H9 (cell line): ENCODE measurements at places on chromosomes 5 and 9.

DNA sequence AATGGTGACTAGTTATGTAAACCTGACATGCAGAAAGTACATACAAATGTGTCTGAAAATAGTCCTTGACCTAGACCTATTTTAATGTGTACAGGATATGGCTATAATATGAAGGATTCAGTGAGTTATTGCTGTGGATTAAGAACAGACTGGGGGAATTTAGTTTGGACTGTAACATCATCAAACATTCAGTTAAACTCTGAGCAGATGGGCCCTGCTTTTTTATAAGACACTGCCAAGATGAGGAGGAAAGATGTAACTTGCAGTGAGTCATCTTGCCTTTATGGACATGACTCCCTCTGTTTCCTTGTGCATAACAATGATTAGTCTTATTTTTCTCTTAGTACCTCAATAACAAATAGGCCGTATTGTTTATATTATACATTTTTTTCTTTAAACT is 12.2 kb downstream of the PPP3R2 start:
- no peak for DNase-seq

GRCh38 chr5:2587189-2588031 is 164.1 kb downstream of the IRX2 start:
- DNase-seq: no peak

DNA sequence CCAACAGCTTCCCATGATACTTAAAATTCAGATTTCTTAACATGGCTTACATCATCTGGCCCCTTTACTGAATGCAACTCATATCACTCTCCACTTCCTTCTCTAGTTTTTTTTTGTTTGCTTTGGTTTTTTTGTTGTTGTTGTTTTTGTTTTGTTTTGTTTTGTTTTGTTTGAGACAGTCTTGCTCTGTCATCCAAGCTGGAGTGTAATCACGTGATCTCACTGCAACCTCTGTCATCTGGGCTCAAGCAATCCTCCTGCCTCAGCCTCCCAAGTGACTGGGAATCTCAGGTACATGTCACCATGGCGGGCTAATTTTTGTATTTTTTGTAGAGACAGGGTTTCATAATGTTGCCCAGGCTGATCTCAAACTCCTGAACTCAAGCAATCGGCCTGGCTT is 41.4 kb downstream of the CPLANE1 start:
- no peak for DNase-seq

GRCh38 chr5:122661496-122662180 is 113.2 kb upstream of the SNX2 start:
- DNase-seq: no peak

DNA sequence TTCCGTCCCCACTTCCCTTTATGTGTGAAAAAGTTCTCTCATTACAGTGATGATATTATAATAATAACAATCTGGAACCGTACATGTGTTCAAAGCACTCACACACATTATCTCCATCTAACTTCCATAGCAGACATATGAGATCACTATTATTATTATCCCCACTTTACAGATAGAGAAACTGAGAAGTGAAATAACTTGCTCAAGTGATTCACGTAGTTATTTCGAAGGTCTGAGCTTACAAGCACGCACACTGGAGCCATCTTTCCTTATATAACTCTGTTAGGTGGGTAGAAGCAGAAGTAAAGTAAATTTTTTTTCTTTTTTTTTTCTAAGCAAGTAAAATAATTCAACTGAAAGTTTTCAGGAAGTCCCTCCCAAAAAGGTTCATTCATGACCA is 62.9 kb upstream of the PTGER4 start:
- no peak for DNase-seq

DNA sequence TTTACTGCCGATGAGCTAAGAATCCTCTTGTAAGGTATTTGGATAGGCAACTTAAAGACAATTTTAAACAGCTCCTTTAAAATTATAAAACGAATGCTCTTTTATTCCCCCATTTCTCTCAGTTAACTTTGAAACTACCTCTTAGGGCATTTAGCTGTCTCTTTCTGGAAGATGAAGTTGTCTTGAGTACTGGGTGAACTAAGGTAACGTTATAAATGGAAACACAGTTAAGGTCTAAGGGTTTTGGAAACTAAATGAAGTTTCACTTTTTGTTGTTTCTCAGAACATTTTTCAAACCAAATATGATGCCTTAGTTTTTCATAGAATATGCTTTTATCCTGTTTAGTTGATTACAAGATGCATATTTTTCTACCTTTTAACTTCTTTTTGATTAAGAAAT is 6.8 kb downstream of the UBE2R2 start:
- no peak for DNase-seq

DNA sequence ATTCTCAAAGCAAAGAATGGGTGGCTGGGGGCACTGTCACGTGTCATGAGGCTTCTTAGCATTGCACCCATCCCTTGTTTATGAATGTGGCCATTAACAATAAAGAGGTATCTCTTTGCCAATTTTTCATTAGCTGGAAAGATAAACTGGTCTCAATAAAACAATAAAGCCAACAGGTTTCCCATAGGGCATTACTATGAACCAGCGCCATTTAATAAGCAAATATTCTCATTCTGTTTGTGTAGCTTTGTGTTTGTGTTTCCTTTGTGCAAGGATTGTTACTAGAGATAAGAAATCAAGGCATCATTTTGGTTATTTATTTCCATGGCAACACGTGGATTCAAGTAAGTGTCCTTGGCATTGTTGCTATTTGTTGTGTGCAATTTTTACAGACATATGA is 37.6 kb upstream of the CAST start:
- DNase-seq: no peak

DNA sequence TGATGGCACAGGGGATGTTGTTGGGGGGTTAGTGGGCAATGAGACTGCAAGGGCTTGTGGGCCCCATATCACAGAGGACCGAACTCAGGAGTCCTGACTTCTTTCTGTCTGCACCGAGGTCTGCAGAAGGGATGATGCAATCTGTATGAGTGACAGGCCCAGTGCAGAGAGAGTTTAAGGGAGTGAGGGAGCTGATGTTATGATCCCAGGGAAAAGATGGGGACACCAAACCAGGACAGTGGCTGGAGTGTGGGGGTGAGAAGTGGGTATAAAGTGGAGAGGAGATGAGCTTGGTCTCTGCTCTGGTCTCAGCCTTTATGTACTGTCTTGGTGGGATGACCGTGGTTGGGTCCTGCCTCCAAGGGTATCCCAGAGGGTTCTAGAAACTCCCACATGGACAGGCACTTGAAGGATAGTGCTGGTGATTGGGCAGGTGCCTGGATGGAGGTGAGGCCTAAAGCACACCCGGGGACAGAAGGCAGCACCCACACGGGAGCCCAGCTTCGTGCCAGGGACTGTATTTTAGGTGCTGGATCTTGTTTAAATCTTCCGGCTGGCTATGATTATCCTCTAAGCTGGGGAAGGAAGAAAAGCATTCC is 21.9 kb downstream of the GSN start:
- DNase-seq: no peak

GRCh38 chr9:97766092-97766491 is 69.0 kb upstream of the XPA start:
- no peak for DNase-seq

DNA sequence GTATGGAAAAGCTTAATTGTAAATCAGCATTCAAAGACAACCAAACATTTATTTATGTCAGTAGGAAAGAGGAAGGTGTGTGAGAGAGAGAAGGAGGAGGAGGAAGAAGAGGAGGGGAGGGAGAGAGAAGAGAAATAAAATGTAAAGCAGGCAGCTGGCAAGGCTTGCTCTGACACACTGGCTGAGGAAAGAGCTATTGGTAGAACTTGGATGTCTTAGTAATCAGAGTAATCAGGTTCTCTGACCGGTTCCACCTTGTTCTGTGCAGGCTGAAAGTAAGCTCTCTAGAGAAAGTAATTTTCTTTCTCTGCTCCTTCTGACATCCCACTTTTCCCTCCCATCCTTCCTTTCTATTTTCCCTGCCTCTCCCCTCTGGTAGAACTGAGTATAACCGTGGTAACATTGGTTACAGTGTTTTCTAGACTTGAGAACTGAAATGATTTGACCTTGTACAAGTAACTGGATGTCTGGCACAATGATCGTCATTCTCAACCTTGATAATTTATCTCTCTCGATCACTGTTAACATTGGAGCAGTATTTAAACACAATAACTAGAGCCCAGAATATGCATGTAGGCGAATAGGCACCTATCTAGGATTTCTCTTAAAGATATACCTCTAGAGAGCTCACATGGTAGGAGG is 33.3 kb downstream of the TLE4 start:
- DNase-seq: no peak

- no peak for DNase-seq
Observed at GRCh38 chr9:85510830-85511504, 230.8 kb downstream of the AGTPBP1 start.

DNA sequence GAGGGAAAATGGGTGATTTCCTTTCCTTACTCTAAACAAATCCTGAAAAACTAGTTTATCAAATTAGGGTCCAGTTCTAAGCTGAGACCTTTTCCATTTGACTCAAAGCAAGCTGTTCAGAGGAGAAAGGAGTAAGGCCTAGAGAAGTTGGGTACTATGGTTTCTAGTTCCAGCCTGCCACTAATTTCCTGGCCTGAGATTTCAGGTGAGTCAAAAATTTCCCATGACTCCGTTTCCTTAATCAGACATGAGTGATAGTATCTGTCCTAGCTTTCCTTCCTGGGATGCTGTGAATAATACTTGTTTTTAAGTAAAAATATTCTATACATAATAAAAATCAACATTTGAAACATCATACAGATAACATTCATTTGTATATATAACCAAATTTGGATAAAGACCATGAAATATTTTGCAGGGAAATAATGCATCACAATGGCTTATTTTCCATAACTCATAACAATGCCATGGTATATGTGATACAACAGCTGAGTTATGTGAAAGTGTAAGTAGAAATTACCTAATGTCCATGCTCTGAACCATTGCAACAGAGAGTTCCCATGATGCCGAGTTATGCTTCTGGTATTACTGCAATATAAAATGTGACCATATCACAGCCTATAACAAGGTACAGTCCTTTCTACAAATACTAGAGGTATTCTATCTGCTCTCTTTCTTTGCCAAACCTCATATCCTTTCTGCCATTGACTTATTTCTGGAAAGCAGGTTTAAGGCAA is 142.7 kb downstream of the MLLT3 start:
- no peak for DNase-seq

DNA sequence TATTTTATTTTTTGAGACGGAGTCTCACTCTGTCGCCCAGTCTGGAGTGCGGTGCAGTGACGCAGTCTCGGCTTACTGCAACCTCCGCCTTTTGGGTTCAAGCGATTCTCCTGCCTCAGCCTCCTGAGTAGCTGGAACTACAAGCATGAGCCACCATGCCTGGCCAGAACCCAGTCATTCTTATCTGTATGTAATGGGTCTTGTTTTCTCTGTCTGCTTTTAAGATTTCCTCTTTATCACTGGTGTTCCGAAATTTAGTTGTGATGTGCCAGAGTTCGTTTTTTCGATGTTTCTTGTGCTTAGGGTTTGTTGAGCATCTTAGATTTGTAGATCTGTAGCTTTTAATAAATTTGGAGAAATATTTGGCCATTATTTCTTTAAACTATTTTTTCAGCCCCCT is 19.2 kb downstream of the SLC25A25 start:
- DNase-seq: no peak

DNA sequence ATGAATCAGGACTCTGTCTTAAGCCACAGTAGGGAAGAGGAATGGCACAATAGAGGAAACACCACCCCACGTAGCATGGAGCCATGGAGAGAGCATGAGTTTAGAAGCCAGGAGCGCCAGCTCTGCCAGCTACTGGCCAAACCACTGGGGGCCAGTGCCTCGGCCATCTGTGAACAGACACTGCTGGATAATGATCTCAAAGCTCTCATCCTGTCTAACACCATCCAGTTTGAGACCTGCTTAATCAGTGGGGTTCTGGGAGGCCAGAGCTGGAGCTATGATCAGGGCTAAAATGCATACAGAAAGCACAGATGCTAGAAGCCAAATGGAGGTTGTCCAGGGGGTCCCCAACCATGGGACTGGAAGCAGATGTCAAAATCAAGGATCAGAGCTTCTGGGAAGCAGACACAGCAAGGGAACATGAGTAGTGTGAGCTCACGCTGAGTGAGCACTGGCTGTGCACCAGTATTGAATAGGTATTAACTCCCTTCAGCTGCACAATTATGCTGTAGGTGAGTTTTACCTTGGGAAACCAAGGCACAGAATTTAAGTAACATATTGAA is 92.7 kb downstream of the KCNIP1 start:
- no peak for DNase-seq

- no peak for DNase-seq
Observed at GRCh38 chr5:170095646-170096045, 10.1 kb upstream of the FOXI1 start.

DNA sequence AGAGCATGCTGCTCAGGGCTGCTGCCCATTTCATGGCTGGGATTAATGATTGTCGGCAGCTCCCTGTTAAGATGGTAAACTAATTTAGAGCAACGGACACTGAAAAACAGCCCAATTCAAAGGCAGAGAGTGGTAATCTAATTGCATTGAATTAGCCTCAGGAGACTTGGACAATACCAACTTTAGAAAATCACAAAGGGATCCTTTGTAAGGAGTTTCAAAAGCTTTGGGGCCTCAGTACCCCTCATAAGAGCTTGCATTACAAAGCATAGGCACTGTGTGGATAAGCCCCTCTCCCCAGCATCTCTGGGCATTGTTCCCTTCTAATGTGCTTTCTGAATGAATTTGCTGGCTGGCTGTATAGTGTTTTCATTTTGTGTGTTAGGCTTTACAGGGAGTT is 6.7 kb downstream of the GLRA1 start:
- DNase-seq: no peak

- no peak for DNase-seq
Observed at GRCh38 chr5:173750538-173751265, 134.3 kb upstream of the BOD1 start.

GRCh38 chr5:80041527-80041926 is 6.4 kb downstream of the THBS4 start:
- DNase-seq: no peak

DNA sequence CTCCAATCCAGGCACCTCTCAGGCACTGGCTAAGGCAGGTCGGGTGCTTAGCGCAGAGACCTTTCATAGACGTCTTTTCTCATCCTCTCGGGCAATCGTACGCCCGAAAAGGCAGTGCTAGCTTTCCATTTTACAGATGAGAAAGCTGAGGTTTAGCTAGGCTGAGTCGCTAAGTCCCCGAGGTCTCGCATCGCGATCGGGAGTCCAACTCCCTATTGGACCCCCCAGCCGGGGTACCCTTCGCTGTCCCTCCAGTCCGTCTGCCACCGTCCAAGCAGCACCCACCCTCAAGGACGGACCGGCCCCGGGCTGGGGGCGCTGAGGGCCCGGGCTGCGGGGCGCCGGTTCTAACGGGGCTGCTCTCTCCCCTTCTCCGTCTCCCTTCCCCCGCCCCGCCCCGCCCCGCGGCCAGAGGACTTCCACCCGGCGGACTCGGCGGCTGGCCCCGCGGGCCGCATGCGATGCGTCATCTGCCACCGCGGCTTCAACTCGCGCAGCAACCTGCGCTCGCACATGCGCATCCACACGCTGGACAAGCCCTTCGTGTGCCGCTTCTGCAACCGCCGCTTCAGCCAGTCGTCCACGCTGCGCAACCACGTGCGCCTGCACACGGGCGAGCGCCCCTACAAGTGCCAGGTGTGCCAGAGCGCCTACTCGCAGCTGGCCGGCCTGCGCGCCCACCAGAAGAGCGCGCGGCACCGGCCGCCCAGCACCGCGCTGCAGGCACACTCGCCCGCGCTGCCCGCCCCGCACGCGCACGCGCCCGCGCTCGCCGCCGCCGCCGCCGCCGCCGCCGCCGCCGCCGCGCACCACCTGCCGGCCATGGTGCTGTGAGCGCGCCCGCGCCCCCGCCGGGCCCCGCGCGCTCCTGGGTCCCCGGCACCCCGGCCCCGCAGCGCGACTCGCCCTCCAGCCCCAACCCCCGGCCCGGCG is 12.5 kb upstream of the EXOSC2 start:
- peak; percentile 83 for DNase-seq

- no peak for DNase-seq
Observed at GRCh38 chr9:83688921-83689320, 18.8 kb downstream of the UBQLN1 start.

- peak; percentile 90 for DNase-seq
Observed at GRCh38 chr5:10649666-10650380, 86.0 kb downstream of the ANKRD33B start.
